NCI-H774 (cell line): ENCODE measurements at places on chromosomes 5 and 9.

- DNase-seq = no peak
Measured at GRCh38 chr9:297104-297972, 82.7 kb downstream of the DOCK8 start.

GRCh38 chr5:1781107-1781506 is 18.5 kb downstream of the MRPL36 start:
- DNase-seq = no peak

- no peak for DNase-seq
Measured at GRCh38 chr5:68739752-68740151, 354.1 kb upstream of the SLC30A5 start.

- DNase-seq = no peak
Measured at GRCh38 chr9:95055851-95056551, 261.5 kb downstream of the FANCC start.

- no peak for DNase-seq
Measured at GRCh38 chr5:14172149-14172795, 29.1 kb downstream of the TRIO start.

DNA sequence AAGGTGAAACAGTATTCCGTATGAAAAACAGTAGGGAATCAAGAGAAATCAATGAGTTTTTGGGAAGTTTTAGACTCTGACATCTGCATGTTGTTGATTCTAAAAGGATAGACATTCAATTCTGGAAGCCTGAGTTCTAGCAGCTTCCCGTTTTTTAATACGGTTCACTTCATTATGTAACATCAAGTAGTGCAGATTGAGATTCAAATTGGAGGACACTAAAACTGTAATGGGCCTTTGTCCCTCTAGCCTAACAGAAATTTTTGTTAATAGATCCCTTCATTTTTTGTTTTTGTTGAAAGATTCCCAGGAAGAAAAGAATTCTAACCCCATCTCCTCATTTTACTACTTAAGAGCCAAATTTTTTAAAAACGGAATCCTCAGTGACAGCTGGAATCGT is 384.6 kb downstream of the SH3GL2 start:
- no peak for DNase-seq
